Left lung (tissue), 14 donors: ENCODE measurements at places on chromosomes 13 and 19. TPM values are rescaled to one million over a fixed set of nuclear protein-coding genes. Genes with fewer than 3 reads are reported as not detected.

GRCh38 chr13:112974671-112975070 lies 5.7 kb downstream of the MCF2L start:
- H3K36me3 ChIP-seq, result no peaks in the 10 kb centered on the region
- DNase-seq, result no peak
- no peak overlapping the region for H3K4me3 ChIP-seq
- H3K27me3 ChIP-seq, result peaks cover 3% of the 10 kb centered on the region
- H3K4me1 ChIP-seq, result no peaks in the 10 kb centered on the region
- no peak overlapping the region for H3K27ac ChIP-seq

DNA sequence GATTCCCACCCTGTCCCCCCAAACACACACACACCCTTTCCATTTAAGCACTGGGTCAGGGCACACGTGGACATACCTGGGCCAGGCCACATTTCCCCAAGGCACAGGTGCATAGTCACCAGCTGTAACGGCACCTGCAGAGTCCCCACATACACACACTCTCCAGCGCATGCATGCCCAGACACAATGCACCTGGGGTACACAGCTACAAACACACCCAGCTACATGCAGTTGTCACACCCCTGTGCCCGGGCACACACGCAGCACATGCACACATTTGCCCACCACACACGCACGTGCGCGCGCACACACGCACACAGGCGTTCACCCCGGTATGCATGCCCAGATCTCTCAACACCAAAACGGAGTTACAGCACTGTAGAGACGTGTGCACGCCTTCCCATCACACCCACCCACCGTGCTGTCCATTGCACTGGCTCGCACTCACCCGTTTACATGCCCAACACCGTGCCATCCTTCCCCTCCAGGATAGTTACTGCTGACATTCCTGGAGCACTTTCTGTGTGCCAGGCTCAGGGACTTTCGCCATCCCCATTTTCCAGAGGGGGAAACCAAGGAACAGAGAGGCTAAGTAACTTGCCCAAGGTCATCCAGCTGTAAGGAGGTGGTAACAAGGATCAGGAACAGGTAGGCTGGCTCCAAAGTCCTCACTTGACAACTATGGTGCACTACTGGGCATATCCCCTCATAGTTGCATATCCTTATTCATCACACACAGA lies 749 bp upstream of the SHANK1 start:
- DNase-seq, result no peak
- no peak overlapping the region for H3K27ac ChIP-seq
- peaks cover 100% of the 10 kb centered on the region for H3K27me3 ChIP-seq
- H3K4me3 ChIP-seq, result no peak overlapping the region
- peaks cover 3% of the 10 kb centered on the region for H3K4me1 ChIP-seq
- H3K36me3 ChIP-seq, result no peaks in the 10 kb centered on the region

- no peaks in the 10 kb centered on the region for H3K36me3 ChIP-seq
- no peaks in the 10 kb centered on the region for H3K27me3 ChIP-seq
- DNase-seq, result no peak
- H3K27ac ChIP-seq, result no peak overlapping the region
- H3K4me1 ChIP-seq, result peaks cover 3% of the 10 kb centered on the region
Observed at GRCh38 chr13:113770441-113770840, 11.4 kb downstream of the TMEM255B start.

ADGRE1 gene
- 0.44 TPM for polyA plus RNA-seq

FCAR gene
- 0.89 TPM for polyA plus RNA-seq
